ENCODE measurements at places on chromosomes 16 and 17. TPM values are rescaled to one million over a fixed set of nuclear protein-coding genes. Genes with fewer than 3 reads are reported as not detected.

- no peak for DNase-seq
Measured at GRCh38 chr16:5064915-5065314, 841 bp downstream of the C16orf89 start.

DNA sequence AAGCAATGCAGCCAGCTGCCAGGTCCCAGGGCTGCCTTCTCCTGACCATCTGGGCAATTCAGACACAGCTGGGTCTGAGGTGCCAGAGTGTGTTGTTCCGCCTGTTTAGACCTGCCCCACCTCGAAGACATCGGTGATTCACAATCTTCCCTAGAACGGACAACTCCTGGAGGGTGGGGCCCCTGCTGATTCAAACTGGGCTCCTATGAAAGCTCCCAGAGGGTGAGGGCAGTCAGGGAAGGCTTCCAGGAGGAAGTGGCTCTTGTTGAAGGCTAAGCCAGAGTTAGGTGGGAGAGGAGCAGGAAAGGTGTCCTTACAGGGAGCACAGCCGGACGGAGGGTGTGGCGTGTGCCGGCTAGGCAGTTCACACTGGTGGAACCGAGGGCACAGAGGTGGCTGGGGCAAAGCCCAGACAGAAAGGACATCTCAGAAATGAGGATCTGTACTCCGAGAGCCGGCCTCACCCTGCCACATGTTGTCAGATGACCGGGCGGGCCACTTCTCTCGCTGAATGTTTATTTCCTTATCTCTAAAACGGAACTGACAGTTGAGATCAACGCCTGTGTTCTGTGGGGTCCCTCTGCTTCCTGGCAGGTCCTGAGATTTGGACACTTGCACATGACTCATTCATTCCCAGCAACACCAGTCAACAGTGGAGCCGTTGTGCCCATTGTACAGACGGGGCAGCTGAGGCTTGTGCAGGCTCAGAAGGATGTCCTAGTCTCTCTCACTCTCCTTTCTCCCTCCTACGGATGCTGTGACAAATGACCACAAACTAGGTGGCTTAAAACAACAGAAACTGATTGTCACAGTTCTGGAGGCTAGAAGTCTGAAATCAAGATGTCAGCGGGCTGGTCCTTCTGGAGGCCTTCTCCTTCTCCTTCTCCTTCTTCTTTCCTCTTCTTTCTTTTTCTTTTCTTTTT is 26.9 kb upstream of the LITAF start:
- no peak for DNase-seq

GRCh38 chr17:73902416-73903181 is 258.4 kb upstream of the SDK2 start:
- DNase-seq = no peak

Gene FZD2
- total RNA-seq = 0.22 TPM

GRCh38 chr17:34711646-34712045 is 132.3 kb downstream of the TMEM132E start:
- no peak for DNase-seq

Gene PRSS33
- total RNA-seq = not detected

Gene TEX14
- 0.42 TPM for total RNA-seq

- DNase-seq = no peak
Measured at GRCh38 chr17:10052106-10052813, 146.1 kb downstream of the GAS7 start.

Gene TNFSF13
- total RNA-seq = 2.9 TPM
